ENCODE measurements at places on chromosomes 2 and 18. TPM values are rescaled to one million over a fixed set of nuclear protein-coding genes. Genes with fewer than 3 reads are reported as not detected.

The PRSS56 gene
- total RNA-seq: not detected

The STARD6 gene
- not detected for total RNA-seq

GRCh38 chr18:31716362-31716761 is 32.0 kb upstream of the B4GALT6 start:
- DNase-seq: no peak

DNA sequence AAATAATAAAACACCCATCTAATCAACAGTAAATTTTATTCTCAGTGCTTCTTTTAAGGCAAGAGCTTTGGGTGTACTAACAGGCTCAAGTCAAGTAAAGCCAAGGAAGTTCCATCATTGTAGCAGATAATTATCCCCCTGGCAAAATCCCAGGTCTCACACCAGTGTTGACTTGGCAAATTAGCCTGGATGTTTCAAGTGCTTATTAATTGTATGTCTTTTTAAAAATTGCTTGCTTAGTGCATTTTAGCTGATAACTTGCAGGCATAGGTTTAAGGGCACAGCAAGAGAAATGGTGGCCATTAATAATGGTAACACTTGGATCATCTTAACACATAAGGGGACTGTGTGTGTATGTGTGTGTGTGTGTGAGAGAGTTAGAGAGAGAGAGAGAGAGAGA is 42.0 kb upstream of the FMNL2 start:
- no peak for DNase-seq

GRCh38 chr2:118148809-118149208 is 60.5 kb downstream of the INSIG2 start:
- DNase-seq: no peak

- no peak for DNase-seq
Measured at GRCh38 chr2:46363535-46364170, 66.4 kb downstream of the EPAS1 start.

GRCh38 chr2:117335967-117336366 is 478.5 kb upstream of the DDX18 start:
- DNase-seq: no peak

All from activated naive CD4-positive, alpha-beta T cell treated with anti-CD3 and anti-CD28 coated beads, Interleukin-2, amount 50 U/mL, for 72 hours (primary cell).